ENCODE measurements at places on chromosomes 5 and 9.

DNA sequence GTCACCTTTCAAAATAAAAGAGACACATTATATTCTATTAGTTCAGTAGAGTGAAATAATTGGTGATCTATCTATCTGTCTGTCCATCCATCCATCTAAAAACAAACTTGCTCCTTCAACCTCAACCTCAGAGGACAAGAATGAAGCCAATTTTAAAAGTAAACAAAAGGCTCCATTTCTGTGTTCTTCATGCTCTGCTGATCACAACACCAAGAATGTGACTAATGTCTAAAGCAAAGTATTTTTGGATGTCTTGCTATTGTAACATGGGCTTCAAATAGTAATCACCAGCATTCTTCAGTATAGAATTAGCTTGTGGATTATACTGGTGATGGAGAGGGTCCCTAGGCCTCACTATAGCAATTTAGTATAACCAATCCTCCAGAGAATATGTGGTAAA lies 1304.4 kb downstream of the MAT2B start:
- no peak for DNase-seq

DNA sequence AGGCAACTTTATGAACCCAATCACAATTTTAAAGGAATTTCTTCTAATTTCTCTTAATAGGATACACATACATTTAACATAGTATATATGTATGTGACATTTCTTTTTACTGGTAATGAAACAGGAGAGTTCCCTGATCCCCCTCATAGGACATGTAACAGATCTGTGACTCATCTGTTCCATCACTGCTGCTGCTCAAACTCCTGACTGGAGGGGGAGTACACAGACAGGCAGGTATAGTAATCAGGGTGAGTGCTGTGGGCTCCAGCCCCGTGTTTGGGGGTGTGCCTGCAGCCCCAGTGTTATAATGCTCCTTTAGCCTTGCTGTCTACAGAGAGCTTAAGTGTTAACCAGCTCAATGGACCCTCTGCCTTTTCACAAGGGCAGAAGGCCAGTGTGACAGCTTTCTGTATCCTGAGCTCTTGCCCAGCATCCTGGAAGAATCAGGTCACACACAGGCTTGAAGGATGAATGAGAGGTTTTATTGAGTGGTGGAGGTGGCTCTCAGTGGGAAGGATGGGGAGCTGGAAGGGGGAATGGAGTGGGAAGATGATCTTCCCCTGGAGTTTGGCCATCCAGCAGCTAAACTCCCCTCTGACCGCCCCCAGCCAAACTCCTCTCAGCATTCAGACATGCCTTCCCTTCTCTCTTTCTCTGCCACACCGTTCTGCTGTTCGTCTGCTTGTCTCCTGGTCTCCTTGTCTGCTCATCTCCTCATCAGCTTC lies 161.3 kb downstream of the ZNF608 start:
- DNase-seq: no peak

GRCh38 chr9:104927912-104928740 lies at the start of gene ABCA1:
TSS of gene ABCA1 (minus strand) at chr9:104928155. CDS start at chr9:104903679, 24,476 bp downstream.
- peak; percentile 91 for DNase-seq

- DNase-seq: no peak
Observed at GRCh38 chr9:5582835-5583195, 46.1 kb upstream of the RIC1 start.

GRCh38 chr5:116063950-116064349 lies 20.9 kb upstream of the COMMD10 start:
- DNase-seq: no peak

GRCh38 chr9:121463026-121463807 lies 36.4 kb downstream of the GGTA1 start:
- DNase-seq: no peak

GRCh38 chr9:37061768-37062167 lies 27.7 kb upstream of the PAX5 start:
- DNase-seq: no peak

GRCh38 chr5:160649304-160649703 lies 202.7 kb downstream of the ATP10B start:
- no peak for DNase-seq

DNA sequence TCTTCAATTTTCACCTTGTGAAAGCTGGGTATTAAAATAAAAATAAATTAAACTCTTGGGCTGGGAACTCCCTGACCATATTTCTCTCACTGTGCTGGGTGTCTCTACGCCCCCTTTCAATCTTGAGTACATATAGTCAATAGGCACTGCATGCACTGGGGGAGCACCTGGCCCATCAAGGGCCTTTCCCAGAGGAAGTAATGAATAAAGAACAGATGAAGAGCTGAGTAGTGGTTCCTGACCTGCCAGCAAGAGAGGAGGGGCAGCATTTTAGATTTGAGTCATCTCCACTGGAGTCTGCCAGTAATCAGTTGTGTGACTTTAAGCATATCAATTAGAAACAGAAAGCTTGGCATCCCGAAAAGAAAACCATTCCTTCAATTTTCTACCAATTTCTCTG lies 6.2 kb downstream of the MAPKAP1 start:
- no peak for DNase-seq

- DNase-seq: peak; percentile 31
Observed at GRCh38 chr9:95189251-95190098, 128.0 kb downstream of the FANCC start.

DNA sequence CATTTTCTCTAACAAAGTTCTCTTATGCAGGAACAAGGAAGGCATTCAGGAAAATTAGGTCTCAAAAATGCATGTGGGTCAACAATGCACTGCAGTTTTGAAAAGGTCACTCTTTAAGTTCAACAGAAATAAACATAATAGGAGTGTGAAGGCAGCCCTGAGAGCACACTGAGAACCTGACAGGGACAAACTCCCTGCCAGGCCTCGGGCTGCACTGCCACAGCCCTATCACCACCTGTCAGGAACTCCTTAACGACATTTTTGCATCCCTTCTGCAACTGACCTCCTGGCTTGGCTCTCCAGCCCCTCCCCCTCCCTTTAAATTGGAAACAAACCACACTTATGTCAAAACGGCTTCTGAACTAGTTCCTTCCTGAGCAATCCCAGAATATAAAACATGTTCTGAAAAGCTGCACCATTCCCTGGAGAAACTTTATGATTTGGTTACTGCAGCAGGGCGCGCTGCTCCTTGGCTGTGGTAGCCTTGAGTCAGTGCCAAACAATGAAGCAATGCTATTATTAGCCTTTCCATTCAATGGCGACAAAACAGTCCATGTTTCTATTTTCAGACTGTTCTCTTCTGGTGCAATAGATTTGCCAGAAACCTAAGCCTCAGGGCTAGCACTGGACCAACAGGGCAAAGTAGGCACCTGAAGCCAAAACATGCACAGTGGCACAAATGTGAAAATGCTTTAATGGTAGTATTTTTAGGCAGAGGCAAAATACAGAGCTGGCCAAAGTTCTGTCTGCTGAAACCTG lies 160.1 kb upstream of the ZNF608 start:
- DNase-seq: peak; percentile 89

GRCh38 chr5:146466521-146467349 lies 19.6 kb downstream of the TCERG1 start:
- peak; percentile 8 for DNase-seq

- DNase-seq: no peak
Observed at GRCh38 chr5:127769386-127769785, 66.2 kb downstream of the CCDC192 start.

DNA sequence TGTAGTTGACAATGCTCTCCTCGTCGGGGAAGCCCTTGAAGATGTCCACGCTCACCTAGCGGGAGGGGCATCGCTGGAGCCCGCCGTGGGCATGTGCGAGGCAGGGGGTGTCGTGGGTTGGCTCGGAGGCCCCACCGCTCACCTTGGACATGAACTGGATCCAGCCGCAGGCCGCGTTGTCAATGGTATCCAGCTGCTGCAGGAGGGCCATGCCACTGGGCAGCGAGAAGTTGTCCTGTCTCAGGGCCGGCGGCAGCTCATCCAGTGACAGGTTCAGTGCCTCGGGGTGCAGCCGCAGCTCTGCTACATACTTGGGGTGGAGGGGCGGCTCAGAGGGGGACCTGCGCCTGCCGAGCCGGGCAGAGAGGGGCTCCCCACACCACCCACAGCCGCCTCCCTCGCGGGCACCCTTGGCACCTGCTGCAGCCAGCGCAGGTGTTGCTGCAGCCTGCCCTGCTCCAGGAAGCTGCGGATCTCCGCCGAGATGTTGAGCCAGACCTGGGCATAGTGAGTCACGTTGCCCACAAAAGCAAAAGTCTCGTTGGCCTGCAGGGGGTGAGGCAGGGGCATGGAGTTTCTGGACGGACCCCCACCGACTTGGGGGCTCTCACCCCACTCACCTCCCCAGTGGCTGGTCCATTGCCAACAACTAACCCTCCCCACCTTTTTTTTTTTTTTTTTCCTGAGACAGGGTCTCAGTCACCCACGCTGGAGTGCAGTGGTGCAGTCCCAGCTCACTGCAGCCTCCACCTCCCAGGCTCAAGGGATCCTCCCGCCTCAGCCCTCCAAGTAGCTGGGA lies 9.1 kb downstream of the ABCA2 start:
- DNase-seq: no peak

DNA sequence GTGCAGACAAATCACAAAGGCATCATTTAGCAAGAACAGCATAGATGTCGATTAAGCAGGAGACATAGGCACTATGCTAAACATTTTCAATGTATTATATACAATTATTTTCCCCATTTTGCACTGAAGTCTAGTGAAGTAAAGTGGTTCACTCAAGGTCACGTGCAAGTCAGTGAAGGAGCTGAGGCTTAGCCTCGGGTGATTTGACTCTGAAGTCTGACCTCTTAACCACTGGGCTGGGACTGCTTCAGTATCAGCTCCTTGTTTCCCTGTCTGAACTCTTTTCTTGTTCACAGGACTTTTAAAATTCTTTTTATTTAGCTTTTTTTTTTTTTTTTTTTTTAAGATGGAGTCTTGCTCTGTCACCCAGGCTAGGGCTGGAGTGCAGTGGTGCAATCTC lies 262.7 kb downstream of the DRD1 start:
- no peak for DNase-seq

DNA sequence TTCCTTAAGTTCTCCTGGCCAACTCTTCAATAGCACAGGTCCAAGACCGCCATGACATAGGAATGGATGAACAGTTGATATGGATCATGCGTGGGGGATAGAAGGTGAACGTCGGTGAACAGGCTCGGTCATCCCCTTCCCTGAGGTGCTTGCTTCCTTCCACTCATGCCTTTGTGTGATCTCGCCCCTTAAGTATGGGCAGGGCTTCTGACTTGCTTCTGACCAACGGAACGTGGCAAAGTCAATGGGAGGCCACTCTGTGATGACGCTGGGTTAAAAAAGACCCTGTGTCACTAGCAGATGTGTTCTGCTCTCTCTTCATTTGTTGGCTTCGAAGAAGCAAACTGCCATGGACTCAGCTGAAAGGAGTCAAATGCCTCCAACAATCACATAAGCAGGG lies 240.5 kb upstream of the TUT7 start:
- no peak for DNase-seq

GRCh38 chr5:154683101-154683880 lies 71.9 kb upstream of the LARP1 start:
- no peak for DNase-seq

- no peak for DNase-seq
Observed at GRCh38 chr5:173474881-173475287, 141.6 kb downstream of the BOD1 start.

- DNase-seq: no peak
Observed at GRCh38 chr9:121233906-121234831, 32.5 kb upstream of the RAB14 start.

GRCh38 chr9:127280880-127281660 lies 16.5 kb downstream of the GARNL3 start:
- no peak for DNase-seq

DNA sequence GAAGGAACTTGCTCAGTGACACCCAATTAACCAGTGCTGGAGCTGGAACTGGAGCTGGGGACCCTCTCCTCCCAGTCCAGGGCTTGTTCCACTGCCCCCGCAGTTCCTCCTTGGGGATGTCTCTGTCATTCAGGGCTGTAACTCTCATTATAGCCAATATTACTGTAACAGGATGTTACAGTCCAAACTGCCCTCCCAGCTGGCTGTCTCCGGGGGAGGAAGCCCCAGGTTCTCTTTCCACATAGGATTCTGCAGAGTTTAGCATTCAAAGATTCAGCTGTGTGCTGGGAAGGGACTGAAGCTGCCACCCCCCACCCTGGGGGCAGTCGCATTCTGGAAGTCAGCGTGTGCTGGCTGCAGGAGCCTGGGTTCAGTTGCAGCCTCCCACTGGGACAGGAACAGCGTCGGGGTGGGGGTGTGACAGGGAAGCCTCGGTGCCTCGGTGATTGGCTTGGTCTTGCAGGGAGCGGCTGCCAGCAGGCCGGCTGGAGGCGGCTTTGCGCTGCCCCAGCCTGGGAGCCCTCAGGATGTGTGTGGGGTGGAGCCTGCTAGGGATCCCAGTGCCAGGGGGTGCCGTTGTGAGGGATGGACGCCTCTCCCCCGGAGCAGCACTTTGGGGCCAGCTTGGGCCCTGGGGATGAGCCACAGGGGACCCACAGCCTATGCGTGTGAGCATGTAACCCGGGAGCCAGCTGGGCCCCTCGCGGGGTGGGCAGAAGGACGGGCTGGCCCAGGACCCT lies 101.1 kb downstream of the RGS3 start:
- peak; percentile 66 for DNase-seq

DNA sequence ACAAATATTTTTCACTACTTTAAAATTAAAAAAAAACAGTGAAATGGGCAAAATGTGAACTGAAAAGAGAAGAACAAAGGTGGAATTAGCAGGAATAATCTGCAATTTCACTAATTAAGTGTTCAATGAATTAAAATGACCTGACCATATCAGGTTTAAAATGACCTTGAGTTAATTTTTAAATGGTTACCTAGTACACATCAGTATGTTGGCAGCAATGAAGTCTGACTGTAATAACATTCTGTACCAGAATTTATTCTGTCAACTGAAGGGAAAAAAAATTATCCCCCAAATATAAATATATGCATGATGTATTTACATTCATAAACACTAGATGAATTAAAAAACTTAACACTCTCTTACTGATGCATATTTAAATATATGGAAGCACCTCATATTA lies 165.6 kb downstream of the RFX3 start:
- DNase-seq: no peak

GRCh38 chr9:79371948-79372555 lies 199.7 kb upstream of the TLE4 start:
- no peak for DNase-seq

- no peak for DNase-seq
Observed at GRCh38 chr5:42953041-42953440, 87.1 kb downstream of the ANXA2R start.

Data from putamen (tissue), 1 donor.